Right renal cortex interstitium (tissue), 3 donors: ENCODE measurements at places on chromosomes 12 and 14. TPM values are rescaled to one million over a fixed set of nuclear protein-coding genes. Genes with fewer than 3 reads are reported as not detected.

GRCh38 chr12:76688631-76689030, 75.3 kb upstream of the ZDHHC17 start:
- DNase-seq: no peak

- no peak for DNase-seq
These were observed 3.7 kb upstream of the FERMT2 start for GRCh38 chr14:52954346-52955214.

- no peak for DNase-seq
These were observed 19.7 kb upstream of the DUSP16 start for GRCh38 chr12:12582193-12582881.

DNA sequence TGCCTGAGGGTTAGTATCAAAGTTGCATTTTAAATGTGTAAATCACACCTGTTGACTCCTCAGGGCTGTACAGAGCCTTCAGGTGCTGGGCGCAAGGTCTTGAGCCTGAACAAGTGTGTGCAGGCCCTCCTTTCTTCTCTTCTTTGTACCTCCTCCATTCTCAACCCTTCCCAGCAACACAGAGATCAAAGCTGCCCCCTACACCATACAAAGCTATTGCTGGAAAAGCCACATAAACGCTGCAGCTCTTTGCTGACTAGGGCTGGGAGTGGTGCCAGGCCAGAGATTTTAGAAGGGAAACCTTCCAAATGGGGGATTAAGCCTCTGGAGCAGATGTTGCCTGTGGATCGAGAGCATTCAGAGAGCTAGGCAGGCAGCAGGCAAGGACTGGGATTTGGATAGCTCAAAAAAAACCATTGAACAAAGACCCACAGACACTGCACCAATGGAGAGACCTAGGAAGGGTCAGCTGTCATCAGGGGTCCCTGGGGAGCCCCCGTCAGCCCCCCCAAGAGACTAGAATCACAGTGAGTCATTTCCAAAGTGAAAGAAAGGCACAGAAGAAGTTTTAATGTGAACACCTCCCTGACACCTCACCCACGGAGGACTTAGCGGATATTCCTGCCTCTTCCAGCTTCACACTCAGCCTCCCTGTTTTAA, 18.2 kb upstream of the SUSD6 start:
- DNase-seq: no peak

- DNase-seq: no peak
These were observed 530.0 kb upstream of the NOVA1 start for GRCh38 chr14:27127838-27128237.

- no peak for DNase-seq
These were observed 215.4 kb downstream of the FOXN3 start for GRCh38 chr14:89201645-89202044.

- no peak for DNase-seq
These were observed 8.2 kb upstream of the PPP1CC start for GRCh38 chr12:110750784-110751461.

RND1 gene
- 4.6 TPM for polyA plus RNA-seq

GRIP1 gene
- polyA plus RNA-seq: 22.2 TPM

TPPP2 gene
- 3.0 TPM for polyA plus RNA-seq

CD9 gene
- 173 TPM for polyA plus RNA-seq

TGFB3 gene
- polyA plus RNA-seq: 13.8 TPM
